Nephron progenitor cell (in vitro differentiated cells): ENCODE measurements at places on chromosomes 4 and X.

- DNase-seq, result no peak
Measured at GRCh38 chr4:140637836-140638235, 69.1 kb upstream of the UCP1 start.

- no peak for DNase-seq
Measured at GRCh38 chr4:139015948-139016471, 429 bp downstream of the NOCT start.

DNA sequence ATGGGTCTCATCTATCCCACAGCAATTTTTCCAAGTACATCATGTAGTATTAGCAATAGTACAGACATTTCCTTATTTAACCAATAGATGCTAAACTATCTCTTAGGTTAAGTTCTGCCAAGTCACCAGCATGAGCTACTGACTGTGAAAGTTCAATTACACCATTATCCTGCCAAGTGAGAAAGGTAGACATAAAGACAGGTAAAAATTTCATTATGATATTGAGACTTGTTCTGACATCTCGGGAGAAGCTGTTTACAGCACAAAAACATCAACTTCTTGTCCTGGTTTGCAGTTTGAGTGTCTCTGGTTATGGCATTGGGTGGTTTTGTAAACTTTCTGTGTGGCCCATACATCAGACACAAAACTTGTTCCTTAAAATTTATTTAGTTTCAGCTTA, 622.4 kb upstream of the PCDH10 start:
- DNase-seq, result no peak

DNA sequence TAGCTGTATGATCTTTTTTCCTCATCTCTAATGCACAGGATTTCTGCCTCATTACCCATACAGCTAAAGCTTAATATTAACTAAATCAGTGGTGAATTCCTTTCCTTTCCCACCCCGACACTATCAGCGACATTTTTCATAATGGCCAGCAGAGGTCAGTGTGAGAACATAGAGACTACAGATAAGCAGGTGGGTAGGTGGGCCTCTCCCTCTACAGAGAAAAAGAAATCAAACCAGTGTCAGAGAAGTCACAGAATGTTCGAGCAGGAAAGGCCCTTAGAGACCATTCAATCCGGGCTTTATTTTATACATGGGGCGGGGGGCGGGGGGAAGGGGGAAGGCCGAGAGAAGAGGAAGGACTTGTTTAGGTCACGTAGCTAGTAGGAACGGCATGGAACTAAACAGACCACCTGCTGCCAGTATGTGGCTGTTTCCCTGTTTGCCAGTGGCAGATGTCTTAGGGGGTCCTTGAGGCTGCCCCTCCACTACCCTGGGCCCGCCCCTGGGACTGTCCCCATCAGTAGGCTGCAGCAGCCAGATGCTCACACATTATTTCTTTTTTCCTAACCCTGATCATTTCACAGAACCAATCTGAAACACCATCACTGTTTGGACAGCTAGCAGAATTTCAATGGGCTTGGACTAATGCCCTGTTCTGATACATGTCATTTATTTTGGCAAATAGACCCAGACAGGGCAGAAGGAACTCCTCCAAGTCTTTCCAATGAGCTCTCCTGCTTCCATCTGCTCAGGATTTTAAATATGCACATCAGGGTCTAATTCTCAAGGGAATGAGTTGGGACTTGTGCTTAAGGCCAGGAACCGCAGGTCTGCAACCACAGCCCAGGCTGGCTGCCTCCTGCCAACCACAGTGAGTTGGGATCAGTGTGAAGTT, 133.4 kb downstream of the ATG4A start:
- DNase-seq, result peak; percentile 22

GRCh38 chr4:128782875-128783614, 26.5 kb upstream of the JADE1 start:
- no peak for DNase-seq

- DNase-seq, result no peak
Measured at GRCh38 chrX:104351173-104351769, 96.5 kb upstream of the ESX1 start.

GRCh38 chr4:108965472-108966076, 202.7 kb upstream of the ETNPPL start:
- DNase-seq, result no peak

DNA sequence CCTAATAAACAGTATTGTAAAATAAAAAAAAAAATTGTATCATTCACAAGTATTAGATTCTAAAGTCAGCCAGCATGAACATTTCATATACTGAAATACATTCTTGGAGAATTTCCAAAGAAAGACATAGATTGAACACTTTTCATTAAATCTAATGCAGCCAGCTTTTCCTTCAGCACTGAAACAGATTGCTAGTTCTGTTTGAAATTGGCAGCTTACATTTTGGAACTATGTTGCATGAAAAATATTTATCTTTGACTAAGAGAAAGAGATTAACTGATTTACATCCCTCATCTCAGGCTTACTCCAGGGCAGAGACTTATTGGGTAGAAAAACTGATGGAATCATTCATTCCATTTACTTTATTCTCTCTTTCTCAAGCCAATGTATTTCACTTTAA, 272.7 kb downstream of the PDHA2 start:
- DNase-seq, result no peak

GRCh38 chr4:155972098-155972497, 18.4 kb upstream of the CTSO start:
- no peak for DNase-seq

DNA sequence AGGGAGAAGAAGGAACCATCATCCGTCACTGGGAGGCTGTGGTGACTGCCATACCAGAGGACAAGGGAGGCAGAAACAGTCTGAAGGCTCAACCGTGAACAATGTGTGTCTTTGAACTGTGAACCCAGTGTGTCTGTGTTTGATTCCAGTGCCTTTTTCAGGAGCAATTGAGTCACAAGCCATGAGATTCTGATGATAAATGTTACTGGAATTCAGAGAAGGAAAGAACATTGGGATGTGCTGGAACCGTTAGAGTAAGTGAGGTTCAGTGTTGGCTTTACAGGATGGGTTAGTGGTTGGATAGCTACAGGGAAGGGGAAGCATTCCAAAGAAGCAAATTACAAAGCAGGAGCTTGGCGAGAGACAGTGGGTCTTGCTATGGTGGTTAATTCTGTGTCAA, 464.4 kb downstream of the TRIML1 start:
- DNase-seq, result no peak

DNA sequence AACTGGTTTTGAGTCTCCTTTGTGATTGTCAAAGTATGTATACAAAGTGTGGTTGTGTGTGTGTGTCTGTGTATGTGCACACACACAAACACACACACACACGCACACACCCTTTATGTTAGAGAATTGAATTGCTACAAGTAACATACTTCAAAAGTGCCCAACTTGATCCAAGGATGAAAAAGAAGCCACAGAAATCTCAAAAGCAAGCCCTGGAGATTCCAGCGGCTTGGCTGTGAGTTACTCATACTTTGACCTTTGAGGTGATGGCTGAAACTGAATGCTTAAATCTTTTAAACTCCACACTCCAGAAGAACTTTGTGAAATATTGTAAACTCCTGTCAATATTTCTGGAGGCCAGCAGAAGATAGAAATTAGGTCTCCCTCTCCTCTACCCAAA, 168.4 kb upstream of the NRK start:
- no peak for DNase-seq

DNA sequence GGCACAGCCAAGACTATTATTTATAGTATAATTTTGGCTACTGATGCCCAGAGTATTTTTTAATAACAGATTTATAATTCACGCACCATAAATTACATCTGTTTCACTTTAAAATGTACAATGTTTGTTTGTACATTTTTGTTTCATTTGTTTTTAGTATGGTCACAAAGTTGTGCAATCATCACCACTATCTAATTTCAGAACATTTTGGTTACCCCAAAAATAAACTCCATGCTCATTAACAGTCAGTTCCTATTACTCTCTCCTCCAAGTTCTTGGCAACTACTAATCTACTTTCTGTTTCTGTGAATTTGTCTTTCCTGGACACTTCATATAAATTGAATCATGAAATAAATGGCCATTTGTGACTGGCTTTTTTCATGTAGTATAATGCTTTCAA, 176.7 kb downstream of the SH3BGRL start:
- DNase-seq, result no peak

GRCh38 chr4:25913056-25913850, 767 bp upstream of the SMIM20 start:
- no peak for DNase-seq

- DNase-seq, result no peak
Measured at GRCh38 chrX:119093991-119094735, 21.4 kb downstream of the CT47C1 start.

- no peak for DNase-seq
Measured at GRCh38 chr4:78737035-78737434, 39.1 kb upstream of the BMP2K start.

DNA sequence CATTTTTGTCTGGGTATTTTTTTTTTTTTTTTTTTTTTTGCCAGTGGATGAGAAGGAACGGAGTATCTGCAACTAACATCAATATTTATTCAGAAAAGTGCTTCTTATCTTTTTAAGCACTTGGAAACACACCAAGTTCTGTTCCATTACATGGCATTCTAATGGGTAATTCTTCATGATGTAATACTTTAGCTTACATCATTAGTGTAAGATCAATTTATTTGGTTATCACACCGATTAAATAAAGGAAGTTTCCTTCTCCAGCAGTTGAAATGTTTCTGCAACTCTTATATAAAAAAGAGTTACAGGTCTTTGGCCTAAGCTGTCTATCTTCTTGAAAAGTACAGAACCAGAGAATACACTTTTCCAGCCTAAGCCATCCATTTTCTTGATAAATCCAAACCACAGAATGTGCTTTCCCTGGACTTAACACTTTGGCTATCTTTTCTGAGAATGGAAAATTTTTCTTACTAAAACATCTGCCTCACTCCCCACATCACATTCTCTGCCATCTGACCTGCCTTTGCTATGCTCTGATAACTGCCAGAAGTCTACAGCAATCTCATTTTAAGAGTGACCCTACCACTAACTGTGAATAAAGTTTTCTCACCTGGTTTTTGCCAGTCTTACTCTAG, 191.9 kb upstream of the MAB21L2 start:
- DNase-seq, result no peak

DNA sequence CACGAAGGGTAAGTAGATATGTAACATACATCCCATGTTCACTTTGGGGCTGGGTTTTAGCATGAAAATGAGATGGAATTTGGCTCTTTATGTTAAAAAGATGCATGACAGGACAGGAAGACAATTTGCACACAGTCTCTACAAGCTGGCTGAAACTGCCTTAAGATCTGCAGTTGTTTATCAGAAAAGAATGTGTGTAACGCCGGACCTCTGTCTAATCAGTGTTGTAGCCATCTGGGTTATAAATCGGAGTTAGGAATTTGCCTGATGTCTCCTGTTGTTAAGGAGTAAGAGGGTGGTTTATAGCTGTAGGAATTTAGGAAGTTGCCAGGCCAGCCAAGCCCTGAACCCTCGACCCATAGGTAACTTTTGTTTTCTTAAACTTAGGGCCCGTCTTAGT, 562.9 kb upstream of the FAT1 start:
- no peak for DNase-seq

DNA sequence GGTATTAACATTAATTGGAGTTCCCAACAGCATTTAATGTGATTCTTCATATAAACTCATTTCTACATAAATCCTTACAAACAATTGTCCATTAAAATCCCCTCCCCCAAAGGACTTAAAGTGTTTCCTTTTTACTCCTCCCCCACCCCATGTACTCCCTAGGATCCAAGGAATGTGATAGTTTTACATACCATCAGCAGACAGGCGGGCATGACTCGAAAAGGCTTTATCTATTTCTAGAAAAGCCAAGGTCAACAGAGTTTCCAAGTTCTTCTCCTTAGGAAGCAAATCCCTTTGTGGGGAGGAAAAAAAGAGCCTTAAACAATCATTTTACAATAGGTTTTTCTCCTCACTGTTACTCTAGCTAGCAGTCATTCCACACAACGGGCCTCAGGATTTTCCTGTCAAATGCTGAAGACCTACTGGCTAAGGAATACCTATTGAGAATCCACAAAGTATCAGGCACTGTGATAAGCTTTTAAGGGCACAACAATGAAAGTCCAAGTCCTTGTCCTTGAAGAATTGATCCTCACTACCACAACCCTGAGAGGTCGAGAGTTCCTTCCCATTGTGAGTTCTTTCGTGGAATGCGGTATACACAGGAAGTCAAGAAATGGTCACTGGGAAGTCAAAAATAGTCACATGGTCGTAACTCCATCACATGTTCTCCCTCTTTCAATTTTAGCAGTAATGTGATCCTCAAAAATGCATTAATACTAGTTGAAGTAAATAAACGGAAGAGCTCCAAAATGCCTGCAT, 7.2 kb downstream of the PPM1K start:
- no peak for DNase-seq

GRCh38 chrX:71000139-71000538, 68.0 kb downstream of the SNX12 start:
- no peak for DNase-seq

DNA sequence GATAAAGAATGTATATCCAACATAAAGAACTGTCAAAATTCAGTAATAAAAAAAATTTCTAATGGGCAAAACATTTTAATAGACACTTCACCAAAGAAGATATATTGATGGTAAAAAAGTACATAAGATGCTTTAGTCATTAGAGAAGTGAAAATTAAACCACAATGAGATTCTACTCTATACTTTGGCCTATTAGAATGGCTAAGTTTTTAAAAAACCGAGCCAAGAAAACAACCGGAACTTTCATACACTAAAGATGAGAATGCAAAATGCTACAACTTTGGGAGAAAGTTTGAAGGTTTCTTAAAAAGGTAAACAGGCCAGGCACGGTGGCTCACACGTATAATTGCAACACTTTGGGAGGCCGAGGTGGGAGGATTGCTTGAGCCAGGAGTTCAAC, 20.8 kb downstream of the CNOT6L start:
- no peak for DNase-seq

DNA sequence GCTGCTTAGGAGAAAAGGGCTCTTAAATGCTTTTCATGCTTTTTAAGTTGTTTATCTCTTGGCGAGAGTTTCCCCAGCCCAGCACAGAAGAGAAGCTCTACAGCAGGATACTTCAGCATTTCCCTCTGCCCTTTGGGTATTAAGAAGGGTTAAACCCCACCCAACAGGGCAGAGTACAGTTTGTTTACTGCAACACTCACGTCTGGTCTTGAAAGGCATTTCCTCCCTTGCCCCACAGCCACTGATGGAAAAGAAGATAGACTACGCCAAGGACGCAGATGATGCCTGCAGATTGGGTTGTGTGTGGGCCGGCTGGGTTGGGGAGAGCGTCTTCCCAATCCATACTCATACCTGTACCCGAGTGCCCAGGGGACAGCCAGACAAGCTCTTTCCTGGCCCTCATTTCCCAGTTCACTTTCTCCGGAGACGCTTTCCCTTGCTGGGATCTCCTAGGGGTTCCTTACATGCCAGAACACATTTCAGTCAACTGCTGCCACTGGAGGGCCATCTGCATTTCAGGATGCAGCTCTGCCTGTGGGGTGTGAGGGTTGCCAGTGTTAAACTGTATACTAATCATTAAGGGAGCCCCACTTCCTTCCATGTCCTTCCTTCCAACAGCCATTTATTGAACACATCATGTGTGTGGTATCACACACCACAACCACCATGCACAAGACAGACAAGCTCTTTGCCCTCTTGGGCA, 96.5 kb upstream of the DHX15 start:
- DNase-seq, result no peak

GRCh38 chrX:49656533-49656932, 39.3 kb downstream of the PAGE1 start:
- no peak for DNase-seq

- no peak for DNase-seq
Measured at GRCh38 chr4:103998756-103999155, 279.0 kb upstream of the TACR3 start.

GRCh38 chr4:41363384-41363981, 106.8 kb downstream of the UCHL1 start:
- no peak for DNase-seq

GRCh38 chrX:9867226-9867625, 81.0 kb downstream of the SHROOM2 start:
- no peak for DNase-seq
